ENCODE measurements at places on chromosomes 11 and 22.

DNA sequence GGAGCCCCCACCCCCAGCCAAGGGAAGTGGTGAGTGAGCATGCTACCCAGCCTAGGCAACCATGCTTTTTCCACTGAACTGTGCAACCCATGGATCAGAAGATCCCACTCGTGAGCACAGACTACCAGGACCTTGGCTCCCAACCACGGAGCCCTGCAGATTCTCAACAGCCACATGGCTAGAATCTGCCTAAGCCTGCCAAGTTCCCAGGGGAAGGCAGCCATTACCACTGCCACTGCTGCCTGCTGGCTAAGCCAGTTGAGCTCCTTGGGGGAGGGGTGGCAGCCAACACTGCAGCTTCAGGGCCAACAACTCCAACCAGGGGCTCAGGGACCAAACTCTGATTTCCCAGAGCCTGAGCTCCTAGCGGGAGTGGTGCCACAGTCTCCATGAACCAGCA, 195.8 kb downstream of the DLG2 start:
- DNase-seq, result no peak

GRCh38 chr11:106105986-106106385, 28.5 kb downstream of the AASDHPPT start:
- DNase-seq, result no peak

- peak; percentile 76 for DNase-seq
Measured at GRCh38 chr11:45110562-45110961, 35.9 kb upstream of the PRDM11 start.

- no peak for DNase-seq
Measured at GRCh38 chr11:66281001-66281400, 3.0 kb downstream of the CNIH2 start.

GRCh38 chr22:38973289-38974169, 8.6 kb upstream of the APOBEC3B start:
- DNase-seq, result peak; percentile 65

GRCh38 chr11:105070306-105070705, 25.2 kb upstream of the CARD16 start:
- peak; percentile 29 for DNase-seq

DNA sequence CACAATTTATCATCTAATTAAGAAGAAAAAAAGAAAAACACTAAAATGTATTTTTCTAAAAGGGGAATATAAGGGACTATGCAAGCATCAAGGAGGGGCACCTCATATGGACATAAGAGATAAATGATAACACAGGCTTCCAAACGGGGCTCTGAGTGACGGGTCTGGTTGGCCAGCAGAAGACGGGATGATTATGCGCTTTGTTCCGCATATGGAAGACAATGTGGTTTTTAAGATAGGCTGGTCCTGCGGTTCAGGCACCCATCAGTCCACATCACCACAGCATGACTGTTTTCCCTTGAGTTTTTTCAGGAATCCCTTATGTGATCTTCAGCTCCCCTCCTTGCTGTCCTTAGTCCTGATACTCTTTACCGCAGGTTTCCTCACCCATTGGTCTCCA, 404.6 kb downstream of the OPCML start:
- no peak for DNase-seq

DNA sequence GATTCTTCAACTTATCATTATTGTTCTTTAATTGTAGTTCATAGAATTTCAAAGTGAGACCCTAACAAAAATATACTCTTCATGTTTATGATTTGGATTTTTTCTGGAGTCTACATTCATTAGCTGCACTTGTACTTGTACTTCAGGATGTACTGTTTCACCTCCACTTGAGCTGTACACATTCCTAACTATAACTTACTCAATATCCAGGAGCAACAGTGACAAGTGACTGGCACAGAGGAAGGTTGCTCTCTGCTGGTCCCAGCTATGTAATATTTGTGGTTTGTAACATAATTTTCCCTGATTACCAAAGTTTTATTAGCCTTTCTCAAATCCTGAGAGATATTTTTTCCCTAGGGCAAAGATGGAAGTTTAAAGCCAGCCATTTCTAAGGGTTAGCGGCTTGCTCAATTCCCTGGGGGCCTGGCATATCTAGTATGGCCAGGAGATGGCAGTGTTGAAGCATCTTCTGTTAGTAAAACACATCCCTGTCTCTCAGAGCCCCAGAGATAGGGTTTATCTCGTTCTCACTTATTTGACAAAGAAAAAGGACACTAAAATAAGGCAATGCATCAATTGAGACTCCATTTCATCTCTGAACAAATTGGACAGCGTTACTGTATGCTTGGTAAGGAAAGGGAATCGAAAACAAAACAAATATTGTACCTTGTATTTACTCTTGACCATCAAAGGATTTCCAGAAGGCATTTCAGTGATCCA, 14.2 kb downstream of the OR52A5 start:
- peak; percentile 27 for DNase-seq

DNA sequence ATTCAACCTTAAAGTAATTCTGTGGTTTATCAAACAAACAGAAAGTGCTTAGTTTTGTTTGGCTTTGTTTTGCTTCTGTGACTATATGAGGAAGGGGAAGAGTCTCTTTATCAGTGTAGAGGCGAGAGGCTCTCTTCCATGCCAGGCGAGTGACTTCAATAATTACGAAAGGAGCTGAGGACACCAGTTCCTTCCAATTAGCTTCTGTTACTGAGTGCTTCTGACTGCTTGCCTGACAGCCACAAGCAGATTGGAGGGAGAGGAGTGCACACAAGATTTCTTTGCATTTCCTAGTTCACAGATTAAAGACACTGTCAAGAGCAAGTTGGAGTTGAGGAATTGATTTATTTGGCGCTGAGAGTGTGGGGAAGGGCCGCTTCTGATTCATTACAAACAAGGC, 1484.5 kb upstream of the TENM4 start:
- DNase-seq, result no peak

GRCh38 chr22:42300259-42301076, 30.0 kb upstream of the TCF20 start:
- peak; percentile 64 for DNase-seq

GRCh38 chr22:26658671-26659478, 1.5 kb downstream of the MIAT start:
- DNase-seq, result peak; percentile 84

DNA sequence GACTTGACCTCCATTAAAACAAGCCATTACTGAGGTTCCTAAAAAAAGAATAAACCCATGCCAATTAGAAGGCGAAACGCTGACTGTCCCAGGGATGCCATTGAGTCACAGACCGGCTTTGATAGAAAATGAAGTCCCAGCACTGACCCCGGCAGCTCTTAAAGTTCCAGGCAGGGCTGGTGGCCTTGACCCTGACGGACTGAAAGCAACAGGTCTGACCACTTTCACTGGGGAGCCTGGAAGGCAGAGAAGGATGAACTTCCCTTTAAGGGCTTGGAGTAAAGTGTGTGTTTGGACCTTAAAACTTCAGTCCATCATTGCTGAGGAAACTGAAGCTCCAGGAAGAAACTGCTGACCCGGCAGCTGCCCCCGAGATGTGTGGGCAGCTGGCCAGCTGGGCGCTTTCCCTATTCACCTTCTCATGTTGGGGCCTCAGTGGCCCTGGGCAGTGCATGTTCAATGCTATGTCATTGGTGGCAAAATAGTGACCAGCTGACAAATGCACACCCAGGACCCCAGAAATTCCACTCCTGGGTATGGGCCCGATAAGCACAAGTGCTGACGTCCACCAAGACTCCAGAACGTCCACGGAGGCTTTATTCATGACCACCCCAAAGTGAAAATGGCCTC, 18.9 kb upstream of the EFCAB6 start:
- DNase-seq, result no peak

DNA sequence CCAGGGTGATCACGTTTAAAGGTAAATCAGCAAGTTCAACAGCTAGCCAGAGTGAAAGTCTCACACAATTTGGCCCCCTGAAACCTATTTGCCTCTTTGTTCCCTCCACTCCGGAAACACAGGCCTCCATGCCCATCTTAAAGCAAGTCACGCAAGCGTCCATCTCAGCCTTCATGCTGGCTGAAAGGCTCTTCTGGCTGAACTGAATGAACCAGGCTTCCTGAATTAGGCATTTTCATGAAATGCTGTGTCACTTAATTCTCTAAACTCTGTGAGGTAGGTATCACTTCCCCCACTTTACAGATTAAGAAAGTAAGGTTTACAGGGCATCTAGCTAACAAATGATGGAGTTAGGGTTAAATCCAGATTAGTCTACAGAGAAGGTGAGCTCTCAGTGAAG, 1.4 kb downstream of the SLC25A17 start:
- DNase-seq, result no peak

- no peak for DNase-seq
Measured at GRCh38 chr22:47066616-47066905, 304.1 kb downstream of the TBC1D22A start.

GRCh38 chr11:78540256-78540655, 34.4 kb downstream of the NARS2 start:
- no peak for DNase-seq

DNA sequence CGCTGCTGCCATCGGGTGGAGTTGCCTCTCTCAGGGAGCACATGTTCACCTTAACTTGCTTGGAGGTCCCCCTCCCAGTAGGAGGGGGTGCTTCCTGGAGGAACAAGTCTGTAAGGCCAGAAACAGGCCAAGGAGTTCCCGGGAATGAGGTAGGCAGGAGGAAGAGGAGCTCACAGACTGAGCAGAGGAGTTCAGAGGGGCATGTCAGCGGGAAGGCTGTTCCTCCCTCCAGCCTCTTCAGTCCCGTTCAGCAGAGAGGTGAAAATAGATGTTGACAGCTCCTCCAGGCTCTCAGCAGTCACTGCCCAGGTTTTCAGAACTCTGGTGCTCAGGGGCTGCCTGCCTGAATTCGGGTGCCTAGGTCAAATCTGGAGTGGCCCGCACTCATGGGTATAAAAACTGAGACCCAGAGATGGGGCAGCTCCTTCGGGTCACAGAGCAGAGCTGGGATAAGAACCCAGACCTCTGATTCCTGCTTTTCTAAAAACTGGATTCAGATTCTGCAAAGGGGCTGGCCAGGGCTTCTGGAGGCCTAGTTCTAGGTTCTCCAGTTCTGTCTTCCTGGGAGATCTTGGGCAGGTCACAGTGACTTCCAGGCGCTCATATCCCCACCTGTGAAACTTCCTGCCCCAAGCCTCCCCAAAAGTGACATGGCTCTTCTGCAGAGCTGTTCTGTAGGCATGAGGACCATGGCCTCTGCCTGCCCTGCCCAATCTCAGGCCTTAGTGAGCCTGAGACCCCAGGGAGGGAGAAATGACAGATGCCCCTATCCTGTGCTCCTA, 18.3 kb downstream of the ATG16L2 start:
- no peak for DNase-seq

- peak; percentile 13 for DNase-seq
Measured at GRCh38 chr11:78417175-78417887, at the start of gene GAB2. GAB2 (minus strand) TSS chr11:78417820; CDS start chr11:78417720, 100 bp downstream.

GRCh38 chr11:116864531-116864930, 27.1 kb upstream of the APOA1 start:
- no peak for DNase-seq

DNA sequence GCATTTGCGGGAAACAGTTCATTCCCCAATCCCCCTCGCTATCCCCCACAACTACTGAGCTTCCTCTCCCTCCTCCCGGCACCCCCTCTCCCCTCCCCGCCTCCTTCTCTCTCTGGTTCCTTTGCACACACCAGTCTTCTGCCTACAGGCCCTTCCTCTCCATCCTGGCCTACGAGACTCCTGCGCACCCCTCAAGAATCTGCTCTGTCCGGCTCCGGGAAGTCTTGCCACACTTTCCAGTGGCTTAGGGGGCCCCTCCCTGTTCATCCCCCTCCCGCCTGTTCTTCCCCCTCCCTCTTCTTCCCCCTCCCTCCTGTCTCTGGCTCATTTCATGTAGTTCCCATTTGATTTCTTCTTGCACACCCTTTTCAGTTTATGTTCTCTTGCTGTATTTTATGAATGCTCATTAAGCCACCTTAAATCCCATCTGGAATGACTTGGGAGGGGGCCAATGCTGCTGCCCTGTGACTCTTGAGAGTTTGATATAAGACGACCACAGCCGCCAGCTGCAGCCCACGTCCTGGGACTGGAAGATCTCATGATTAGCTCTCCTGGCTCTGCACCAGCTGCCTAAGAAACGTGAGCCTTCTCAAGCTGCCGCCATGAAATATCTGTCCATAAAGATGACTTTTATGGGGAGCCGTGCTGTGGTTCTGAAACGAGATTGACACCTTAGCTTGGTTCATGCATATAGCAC, 50.9 kb downstream of the RPS6KA4 start:
- DNase-seq, result no peak

GRCh38 chr11:69983897-69984438, 94.1 kb upstream of the ANO1 start:
- no peak for DNase-seq

- DNase-seq, result no peak
Measured at GRCh38 chr11:72231396-72232259, 7.1 kb downstream of the INPPL1 start.

DNA sequence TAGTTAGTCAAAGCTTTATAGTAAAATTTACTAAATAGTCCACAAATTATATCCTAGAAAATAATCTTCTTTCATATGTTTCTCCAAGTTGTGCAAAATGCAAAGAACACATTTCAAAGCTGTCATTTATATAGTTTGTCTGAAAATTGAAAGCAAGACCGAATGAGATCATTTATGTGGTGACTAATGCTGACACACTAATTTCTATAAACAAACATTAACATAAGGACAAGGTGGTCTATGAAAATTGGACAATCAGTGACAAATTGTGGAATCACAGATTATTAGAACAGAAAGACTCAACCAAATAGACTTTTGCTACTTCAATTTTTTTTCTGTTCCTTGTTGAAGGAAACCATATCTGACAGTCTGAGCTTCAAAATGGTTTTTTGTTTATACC, 1056.1 kb downstream of the LRRC4C start:
- no peak for DNase-seq

DNA sequence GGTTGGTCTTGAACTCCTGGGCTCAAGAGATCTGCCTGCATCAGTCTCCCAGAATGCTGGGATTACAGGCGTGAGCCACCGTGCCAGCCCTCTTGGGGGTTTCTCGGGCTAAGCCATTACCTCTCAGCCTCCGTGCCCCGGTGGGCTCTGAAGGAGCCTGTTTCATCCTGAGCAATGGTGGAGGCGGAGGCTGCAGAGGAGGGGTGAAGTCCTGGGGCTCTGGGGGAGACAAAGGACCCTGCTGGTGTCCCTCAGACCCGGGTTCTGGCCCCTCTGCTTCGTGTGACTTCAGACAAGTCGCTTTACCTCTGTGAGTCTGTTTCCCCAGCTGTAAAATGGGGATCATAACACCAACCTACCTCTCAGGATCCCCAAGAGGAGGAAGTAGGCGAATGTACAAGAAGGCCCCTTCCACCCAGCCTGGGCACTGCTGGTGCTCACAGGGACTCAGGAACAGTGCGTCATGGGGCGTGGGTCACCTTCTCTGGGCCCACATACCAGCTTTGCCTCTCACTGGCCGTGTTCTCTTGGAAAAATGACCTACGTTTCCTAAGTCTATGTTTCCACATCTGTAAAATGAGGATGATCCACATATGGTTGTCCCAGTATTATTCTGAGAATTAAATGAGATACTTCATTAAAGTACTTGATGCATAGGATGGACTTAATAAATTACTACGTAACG, 36.8 kb downstream of the RIBC2 start:
- DNase-seq, result no peak

DNA sequence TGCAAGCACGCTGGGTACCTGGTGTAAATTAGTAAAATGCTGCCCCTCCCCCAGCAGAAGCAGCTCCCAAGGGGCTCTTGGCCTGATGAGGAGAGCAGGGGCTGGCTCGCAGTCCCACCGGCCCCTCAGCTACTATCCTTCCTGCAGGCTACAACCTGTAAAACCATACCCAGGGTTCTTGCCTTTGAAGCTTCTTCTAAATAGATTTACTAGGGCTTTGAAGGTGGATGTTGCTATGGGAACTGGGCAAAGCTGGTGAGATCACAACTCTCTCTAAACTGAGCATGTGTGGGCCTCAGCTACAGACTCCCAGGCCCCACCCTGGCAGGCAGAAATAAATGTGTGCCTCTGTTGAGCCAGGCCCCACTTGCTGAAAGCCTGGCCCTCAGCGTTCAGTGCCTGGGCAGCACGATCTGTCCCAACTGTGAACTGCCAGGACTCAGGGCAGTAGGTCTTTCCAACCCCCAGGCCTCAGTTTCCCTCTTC, 18.5 kb downstream of the CD5 start:
- DNase-seq, result peak; percentile 78

All from CD4-positive, alpha-beta T cell treated with Interleukin-15 for 4 hours (primary cell).